HuH-7 (cell line): ENCODE measurements at places on chromosomes 7 and 10.

DNA sequence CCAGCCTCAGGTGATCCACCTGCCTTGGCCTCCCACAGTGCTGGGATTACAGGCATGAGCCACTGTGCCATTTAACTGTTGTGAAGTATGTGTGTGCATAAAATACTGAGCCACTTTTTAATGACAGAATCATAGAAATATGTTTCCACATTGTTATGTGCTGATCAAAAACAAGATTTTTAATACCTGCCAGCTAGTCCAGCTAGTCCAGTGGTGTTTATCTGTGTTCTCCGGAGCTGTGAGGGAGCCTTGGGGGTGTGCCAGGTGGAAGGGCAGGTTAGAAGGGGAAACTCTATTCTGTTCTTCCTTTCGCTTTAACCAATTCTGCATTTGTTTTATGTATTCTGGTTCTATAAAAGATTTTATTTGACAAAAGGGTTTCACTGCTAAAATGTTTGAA is 7.0 kb downstream of the FAM221A start:
- DNase-seq, result no peak

DNA sequence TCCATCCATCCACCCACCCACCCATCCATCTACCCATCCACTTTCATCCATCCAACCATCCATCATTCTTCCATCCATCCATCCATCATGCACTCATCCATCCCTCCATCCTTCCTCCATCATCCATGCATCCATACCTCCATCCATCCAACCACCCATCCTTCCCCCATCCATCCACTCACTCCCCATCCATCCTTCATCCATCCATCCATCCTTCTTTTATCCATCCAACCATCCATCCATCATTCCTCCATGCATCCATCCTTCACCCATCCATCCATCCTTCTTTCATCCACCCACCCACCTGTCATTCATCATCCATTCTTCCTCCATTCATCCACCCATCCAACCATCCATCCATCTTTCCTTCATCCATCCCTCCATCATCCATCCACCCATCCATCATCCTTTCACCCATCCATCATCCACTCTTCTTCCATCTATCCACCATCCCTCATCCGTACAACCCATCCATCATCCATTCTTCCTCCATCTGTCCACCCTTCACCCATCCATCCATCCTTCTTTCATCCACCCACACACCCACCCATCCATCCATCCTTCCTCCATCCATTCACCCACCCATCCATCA is 428.2 kb downstream of the DNAJB6 start:
- no peak for DNase-seq

GRCh38 chr7:37353949-37354655 is 94.6 kb downstream of the ELMO1 start:
- no peak for DNase-seq

GRCh38 chr10:132462463-132463332 is 65.7 kb downstream of the PWWP2B start:
- no peak for DNase-seq

GRCh38 chr10:86668297-86669165 is at the start of gene LDB3:
LDB3 (plus strand) TSS chr10:86668511; CDS start chr10:86668692, 181 bp downstream.
- DNase-seq, result no peak

DNA sequence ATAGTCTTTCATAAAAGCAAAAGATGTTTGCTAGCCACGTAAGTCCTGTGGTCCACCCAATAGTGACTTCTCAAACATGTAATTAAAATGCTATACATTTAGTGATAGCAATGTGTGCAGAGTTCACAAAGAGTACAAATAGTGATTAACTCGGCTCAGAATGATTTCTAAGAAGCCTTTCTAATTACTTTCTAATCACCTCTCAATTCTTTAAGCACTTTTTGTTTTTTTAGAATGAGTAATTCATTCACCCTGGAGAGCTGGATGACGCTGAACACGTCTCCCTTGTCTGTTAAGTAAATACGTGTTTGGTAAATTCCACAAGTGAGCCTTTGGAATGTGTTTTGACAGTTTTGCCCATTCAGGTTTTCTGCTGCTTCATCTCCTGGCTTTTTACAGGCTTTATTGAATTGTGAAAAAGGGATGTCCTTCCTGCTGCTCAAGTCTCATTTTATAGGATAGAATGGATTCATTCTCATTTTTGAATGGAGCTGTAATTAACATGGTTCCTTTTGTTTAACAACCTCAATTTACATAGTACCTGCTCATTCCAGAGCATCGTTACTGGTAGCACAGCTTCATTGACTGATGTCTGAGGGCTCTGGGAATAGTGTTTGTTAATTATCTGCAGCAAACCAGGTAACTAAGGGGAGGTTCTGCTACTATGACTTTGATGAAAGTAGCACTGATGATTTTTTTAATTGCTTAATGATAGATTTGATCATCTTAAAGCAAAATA is 212.1 kb downstream of the VTI1A start:
- DNase-seq, result no peak

DNA sequence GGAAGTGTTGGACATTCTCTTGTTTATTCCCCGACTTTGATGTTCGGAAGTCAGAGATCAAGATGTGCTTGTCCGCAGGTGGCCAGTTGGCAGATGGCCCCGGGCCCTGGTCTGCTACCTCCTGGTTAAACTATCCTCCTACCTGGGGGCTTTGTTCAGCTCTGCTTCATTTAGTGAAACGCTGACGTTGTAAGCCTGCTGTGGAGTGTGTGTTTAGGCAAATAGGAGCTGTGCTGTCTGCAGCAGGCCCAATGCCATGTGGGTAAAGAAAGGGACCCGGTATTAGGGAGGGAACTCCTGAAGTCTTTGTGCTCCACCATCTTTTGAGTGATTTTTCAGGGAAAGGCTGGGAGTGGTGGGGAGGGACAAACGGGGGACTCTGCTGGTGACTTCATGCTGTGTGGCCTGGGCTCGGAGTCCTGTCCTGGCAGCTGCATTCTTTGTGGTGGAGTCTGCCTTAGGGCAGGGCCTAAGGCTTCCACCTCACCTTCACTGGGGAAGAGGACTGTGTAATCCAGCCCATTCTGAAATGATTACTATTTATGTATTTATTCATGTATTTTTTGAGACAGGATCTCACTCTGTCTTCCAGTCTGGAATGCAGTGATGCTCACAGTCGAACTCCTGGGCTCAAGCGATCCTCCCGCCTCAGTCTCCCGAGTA is 171.1 kb upstream of the KLF6 start:
- DNase-seq, result no peak

DNA sequence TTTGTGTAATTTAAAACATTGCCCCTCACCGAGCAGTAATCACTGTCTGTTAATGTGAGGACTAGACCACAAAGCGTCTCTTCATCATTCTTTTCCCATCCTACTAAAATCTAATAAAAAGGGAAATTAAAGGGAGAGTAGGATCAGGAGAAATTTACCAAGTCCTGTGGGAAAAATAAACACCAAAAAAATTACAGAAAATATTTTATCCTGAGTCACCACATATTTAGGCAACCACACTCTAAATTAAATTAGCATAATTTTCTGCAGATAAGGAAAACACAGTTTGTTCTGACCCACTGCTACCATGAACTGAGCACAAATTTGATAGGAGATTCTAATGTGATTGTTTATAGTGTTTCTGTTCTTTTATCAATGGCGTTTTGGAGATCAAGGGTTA is 49.3 kb downstream of the CCDC6 start:
- no peak for DNase-seq

DNA sequence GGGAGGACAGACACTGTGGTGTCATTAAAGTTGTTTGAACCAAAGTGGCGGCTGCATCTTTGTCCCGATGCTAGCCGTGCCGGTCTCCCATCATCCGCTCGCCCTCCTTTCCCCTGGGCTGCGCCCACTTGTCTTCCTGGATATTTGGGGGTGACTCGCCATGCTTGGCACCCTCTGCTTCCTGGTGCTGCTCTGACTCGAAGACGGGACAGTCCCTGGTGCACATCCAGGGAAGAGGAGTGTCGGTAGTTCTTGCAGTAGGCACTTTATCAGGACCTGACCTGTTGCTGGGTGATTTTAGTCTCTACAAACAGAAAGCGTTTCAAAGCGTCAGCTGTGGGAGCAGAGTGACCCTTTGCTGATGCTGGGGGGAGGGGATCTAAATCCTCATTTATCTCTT is 68.3 kb upstream of the DNAJB6 start:
- no peak for DNase-seq

DNA sequence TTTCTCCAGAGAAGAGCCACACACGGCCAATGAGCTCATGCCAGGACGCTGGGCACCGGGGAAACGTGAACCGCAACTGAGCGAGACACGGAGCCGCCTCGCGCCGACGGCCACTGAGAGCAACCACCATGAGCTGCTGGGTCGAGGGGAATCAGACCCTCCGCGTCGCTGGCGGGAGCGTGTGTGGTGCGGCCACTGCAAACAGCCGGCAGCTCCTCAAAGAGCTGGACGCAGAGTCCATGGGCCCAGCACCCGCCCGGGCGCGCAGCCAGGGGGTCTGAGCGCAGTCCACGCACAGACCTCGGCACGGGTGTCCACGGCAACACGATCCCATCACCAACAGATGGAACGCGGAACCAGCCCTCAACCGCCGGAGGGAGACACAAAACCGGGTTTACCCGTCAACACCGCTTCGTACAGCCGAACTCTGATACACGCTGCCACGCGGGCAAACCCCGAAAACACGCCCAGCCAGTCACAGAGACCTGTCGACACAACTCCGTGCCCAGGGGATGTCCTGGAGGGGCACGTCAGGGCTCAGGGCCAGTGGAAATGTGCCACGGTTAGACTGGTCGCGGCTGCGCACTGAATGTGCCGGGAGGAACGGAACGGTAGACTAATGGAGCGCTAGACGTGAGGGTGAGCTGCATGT is 147.1 kb downstream of the ELFN1 start:
- no peak for DNase-seq

DNA sequence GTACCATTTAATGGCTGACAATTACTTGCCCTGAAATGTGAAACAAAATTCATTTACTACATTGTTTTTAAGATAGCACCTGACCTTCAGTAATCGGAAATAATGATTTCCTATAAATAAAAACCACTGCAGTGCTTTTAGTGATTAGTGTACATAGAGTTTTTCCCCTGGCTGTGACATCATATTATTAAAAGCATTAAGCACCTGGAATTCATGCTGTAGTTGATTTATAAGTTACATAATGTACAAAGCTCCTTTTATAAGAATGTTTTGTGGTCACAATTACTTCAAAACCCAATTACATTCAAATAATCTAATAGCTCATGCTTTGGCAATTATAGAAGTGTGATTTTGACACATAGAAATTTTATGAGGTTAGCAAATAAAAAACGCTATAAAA is 44.3 kb upstream of the EIF4H start:
- no peak for DNase-seq

- no peak for DNase-seq
These were observed 11.5 kb downstream of the TMEM176B start for GRCh38 chr7:150788474-150789269.

GRCh38 chr7:88357781-88358525 is 51.3 kb upstream of the STEAP4 start:
- DNase-seq, result no peak

DNA sequence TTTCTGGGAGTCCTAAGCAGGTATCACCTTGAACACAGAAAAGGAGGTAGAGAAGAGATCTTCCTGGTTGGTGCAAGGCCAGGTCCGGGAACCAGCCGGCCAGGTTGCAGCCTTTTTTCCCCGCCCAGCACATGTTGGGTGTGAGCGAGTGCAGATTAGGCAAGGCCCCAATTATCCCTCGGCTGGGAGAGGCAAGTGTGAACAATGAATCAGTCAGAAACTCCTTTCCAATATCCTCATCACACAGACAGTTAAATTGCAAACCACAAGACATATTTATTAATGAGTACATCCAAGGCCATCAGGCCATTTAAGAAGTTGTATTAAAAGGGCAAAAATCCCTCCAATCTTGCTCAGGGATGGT is 115.0 kb upstream of the AFAP1L2 start:
- no peak for DNase-seq

GRCh38 chr10:124328477-124329220 is 90.1 kb downstream of the OAT start:
- DNase-seq, result no peak
